Activated T-cell treated with anti-CD3 and anti-CD28 coated beads for 4 hours (primary cell): ENCODE measurements at places on chromosomes 13 and 19.

- DNase-seq, result no peak
Measured at GRCh38 chr13:20711301-20712044, 8.0 kb downstream of the IL17D start.

DNA sequence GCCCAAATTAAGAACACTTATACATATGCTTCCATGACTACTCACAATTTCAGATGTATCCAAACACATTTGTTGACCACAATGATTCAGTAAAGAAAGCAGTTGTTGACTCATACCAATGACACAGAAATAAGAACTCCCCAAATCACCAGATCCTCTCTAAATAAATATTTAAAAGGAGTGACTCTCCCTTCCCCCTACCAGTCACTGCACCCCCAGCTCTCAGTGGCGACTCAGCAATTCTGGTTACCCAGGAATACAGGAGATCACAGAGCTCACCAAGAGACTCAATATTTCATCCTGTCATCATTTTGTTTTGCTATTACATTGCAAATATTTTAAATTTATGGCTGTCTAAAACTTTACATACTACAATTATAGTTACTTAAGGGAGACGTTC lies 131.5 kb downstream of the RGCC start:
- no peak for DNase-seq

GRCh38 chr13:32838945-32839344 lies 177.3 kb upstream of the KL start:
- DNase-seq, result no peak

GRCh38 chr19:17610384-17610783 lies 54.9 kb downstream of the COLGALT1 start:
- DNase-seq, result no peak

- no peak for DNase-seq
Measured at GRCh38 chr19:757811-758668, 7.1 kb downstream of the MISP start.
